IMR-90 (cell line): ENCODE measurements at places on chromosomes 7 and 10. TPM values are rescaled to one million over a fixed set of nuclear protein-coding genes. Genes with fewer than 3 reads are reported as not detected.

DNA sequence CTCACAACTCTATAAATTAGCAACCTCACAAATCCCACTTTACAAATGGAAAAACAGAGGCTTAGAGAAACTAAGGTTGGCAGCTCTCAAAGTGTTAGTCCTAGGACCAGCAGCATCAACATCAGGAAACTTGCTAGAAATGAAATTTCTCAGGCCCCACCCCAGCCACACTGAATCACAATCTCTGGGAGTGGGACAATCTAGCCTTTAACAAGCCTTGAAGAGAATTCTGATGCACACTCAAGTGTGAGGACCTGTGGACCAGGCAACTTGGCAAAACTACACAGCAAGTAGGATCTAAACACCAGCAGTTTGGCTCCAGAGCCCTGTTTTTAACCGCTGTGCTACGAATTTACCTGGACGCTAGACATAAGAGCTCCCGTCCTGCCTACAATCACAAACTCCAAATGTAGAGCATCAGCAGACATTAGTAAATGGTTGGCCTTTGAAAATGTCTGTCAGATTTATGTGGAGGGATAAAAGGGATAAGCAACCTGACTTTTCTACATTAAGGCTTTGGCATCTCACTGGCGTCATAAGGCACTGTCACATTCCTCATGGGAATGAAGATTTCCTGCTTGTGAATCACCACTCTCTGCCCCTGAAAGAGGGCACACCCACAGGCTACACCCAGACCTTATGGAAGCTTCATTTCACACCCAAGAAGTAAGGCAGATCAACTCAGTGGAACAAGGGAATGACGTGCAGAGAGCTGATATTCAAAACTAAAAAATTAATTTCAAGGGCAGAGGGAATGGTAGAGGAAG lies 34.5 kb downstream of the PPP1R3C start:
- peak overlapping the region; percentile 39 for H3K27ac ChIP-seq
- no peak overlapping the region for H3K4me3 ChIP-seq
- peaks cover 19% of the 10 kb centered on the region for H3K4me1 ChIP-seq
- H3K27me3 ChIP-seq: no peaks in the 10 kb centered on the region
- no peaks in the 10 kb centered on the region for H3K36me3 ChIP-seq

DNA sequence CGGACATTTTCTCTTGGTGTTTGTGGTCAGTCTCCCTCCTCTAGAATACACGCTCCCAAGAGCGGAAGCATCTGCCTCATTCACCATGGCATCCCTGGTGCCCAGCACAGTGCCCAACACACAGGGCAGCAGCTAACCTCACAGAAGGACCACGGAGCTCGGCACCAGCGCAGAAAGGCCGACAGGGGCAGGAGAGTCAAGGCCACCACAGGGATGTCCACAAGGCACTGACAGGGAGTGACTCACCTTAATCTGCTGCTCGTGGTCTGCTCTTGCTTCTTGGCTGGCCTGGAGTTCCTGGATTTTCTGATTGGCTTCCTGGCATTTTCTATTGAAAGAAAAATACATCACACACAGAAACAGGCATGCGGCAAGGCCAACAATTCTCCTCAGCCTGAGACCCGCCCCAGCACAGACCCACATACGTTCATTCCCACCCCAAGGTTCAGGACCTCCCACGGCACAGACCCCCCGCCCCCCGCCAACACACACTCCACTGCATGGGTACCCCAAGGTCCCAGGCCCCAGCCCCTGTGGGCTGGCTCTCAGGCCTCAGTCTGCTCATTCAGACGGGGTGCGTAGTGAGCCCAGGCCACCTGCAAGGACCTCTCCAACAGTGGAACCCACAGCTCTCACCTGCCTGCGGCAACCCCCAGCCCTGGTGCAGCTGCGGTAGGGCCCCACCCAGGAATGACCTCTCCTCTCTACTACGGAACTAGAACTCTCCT lies 14.9 kb downstream of the MAD1L1 start:
- H3K36me3 ChIP-seq: peaks cover 62% of the 10 kb centered on the region
- no peak overlapping the region for H3K27ac ChIP-seq
- no peaks in the 10 kb centered on the region for H3K27me3 ChIP-seq

GRCh38 chr7:2432910-2433712 lies 29.7 kb downstream of the CHST12 start:
- H3K4me3 ChIP-seq: no peak overlapping the region
- no peaks in the 10 kb centered on the region for H3K4me1 ChIP-seq
- no peaks in the 10 kb centered on the region for H3K27me3 ChIP-seq
- H3K36me3 ChIP-seq: peaks cover 30% of the 10 kb centered on the region
- DNase-seq: no peak

The CYP26A1 gene
- polyA plus RNA-seq: 0.15 TPM in 1 of 2 replicates, not detected in the other

DNA sequence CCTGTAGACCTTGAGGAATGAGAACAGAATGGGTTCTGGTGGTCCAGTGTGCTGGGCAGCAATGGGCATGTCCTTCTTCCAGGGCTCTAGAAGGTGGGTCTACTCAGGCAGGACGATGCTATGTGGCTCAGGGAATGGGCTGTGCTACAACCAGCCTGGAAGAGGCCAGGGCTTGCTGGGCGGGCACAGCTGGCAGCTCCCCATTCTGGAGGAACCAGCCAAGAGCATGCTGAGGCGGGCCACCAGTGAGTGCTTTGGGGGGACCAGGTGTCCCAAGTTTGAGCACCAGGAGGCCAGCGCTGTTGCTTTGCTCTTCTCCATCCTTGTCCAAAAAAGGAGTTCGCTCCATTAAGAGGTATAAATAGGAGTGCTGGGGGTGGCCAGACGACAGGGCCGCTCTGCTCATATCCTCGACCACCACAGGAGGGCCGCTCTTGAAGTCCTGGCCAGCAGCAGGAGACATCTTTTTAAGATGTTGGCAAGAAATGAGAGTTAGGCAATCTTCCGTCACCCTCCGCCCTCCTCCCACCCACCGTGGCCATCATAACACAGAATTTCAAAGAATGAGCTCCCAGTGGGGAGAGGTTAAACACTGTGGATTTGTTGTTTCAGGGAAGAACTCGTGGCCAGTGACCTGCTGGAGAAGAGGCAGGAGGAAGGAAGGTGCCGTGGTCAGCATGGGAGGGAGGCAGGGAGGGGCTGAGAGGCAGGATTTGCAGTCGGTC lies 141.3 kb downstream of the GRK5 start:
- H3K27ac ChIP-seq: peak overlapping the region; percentile 55; the same call in 1 of the 2 replicates
- H3K4me3 ChIP-seq: no peak overlapping the region
- H3K4me1 ChIP-seq: peaks cover 28% of the 10 kb centered on the region
- H3K36me3 ChIP-seq: peaks cover 47% of the 10 kb centered on the region
- H3K27me3 ChIP-seq: no peaks in the 10 kb centered on the region
- DNase-seq: peak; percentile 54

DNA sequence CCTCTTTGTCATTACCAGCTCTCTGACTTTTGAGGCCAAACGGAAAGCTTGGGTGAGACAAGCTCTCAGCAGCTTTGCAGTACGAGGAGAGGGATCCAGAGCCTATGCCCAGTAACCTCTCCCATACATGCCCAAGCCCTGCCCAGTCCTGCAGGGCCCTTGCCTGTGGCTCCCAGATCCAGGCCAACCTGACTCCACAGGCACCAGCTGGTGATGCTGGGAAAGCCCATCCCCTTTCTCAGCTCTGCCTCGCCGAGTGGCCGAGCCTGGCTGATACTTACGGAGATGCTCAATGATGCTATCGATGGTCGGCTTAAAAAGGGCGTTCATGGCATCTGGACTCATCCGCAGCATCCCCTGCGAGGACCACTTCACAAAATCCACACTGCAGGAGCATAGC lies 55.4 kb downstream of the PNLIPRP2 start:
- no peak for DNase-seq
- no peak overlapping the region for H3K27ac ChIP-seq
- H3K4me1 ChIP-seq: peaks cover 5% of the 10 kb centered on the region
- H3K27me3 ChIP-seq: no peaks in the 10 kb centered on the region

GRCh38 chr10:117350909-117351308 lies 24.3 kb downstream of the PDZD8 start:
- H3K4me3 ChIP-seq: no peak overlapping the region
- no peak overlapping the region for H3K27ac ChIP-seq
- H3K36me3 ChIP-seq: no peaks in the 10 kb centered on the region
- no peak for DNase-seq

DNA sequence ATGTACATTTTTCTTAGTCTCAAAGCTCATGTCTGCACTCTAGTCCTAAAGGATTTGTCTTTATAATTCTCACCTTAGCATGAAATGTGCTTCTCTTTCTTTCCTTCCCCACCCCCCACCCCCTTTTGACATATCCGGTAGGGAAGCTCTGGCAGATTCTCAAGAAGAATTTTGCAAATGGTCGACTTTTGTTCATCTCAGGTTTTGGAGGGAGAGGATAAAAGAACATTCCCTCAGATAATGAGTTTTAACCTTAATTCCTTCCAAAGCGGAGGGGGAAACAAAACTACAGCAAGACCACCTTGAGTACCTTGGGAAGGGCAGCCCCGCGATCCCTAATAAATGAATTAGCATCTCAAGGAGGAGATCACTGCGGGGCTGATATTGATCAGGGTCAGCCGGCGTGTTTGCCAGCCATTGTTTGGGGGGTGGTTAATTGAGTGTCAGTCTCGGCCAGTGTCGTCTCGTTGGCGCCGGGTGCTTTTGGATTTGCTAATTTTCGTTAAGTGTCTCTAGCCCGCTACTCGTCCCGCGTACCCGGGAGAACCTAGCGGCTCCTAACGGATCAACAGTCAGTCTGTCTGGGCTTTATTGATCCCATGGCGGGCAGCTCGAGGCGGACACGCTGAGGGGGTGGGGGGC lies 874 bp upstream of the BAMBI start:
- no peak overlapping the region for H3K27ac ChIP-seq
- H3K4me3 ChIP-seq: peak overlapping the region; percentile 28
- peaks cover 38% of the 10 kb centered on the region for H3K27me3 ChIP-seq
- H3K4me1 ChIP-seq: peaks cover 6% of the 10 kb centered on the region
- DNase-seq: no peak

DNA sequence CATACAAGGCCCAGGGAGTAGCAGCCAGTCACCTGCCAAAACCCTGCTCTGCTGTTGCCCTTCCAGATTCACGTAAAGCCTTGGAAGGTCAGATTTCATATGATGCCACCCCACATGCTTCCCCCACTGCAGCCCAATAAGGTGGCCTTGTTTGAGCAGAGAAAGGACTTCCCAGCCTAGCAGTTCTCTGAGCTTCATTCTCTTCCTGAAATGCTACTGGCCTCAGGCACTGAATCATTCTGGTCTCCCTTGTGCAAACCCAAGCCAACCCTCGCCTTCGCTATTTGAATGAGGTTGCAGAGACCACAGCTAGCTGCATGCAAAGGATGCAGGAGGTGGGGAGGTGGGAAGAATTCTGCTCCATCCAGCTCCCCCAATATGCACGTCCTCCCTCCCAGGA lies 60.3 kb upstream of the PLXNA4 start:
- no peak overlapping the region for H3K27ac ChIP-seq
- no peak for DNase-seq
- H3K27me3 ChIP-seq: no peaks in the 10 kb centered on the region
- no peaks in the 10 kb centered on the region for H3K36me3 ChIP-seq

DNA sequence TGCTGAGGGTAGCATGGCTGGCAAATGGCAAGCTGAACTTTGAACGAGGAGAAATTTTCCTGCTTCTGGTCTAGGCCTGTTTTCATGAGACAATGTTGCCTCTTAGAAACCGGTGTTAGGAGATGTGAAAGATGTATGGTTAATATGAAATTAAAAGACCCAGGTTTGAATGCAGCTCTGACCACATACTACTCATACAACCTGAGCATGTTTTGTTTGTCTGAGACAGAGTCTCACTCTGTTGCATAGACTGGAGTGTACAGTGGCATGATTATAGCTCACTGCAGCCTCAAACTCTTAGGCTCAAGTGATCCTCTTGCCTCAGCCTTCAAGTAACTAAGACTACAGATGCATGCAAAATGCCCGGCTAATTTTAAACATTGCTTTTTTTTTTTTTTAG lies 193.4 kb upstream of the FZD8 start:
- H3K4me1 ChIP-seq: no peaks in the 10 kb centered on the region
- DNase-seq: no peak
- H3K27ac ChIP-seq: no peak overlapping the region
- H3K36me3 ChIP-seq: no peaks in the 10 kb centered on the region

The VGF gene
- 0.50 and 0.59 TPM in 2 replicates for polyA plus RNA-seq

- no peak overlapping the region for H3K4me3 ChIP-seq
- no peaks in the 10 kb centered on the region for H3K4me1 ChIP-seq
- H3K27ac ChIP-seq: no peak overlapping the region
- no peaks in the 10 kb centered on the region for H3K27me3 ChIP-seq
- no peaks in the 10 kb centered on the region for H3K36me3 ChIP-seq
- no peak for DNase-seq
Observed at GRCh38 chr10:62869958-62870357, 53.8 kb upstream of the EGR2 start.

The LIPJ gene
- polyA plus RNA-seq: not detected in 2 replicates

The SLC29A4 gene
- polyA plus RNA-seq: 7.6 and 10.4 TPM in 2 replicates

- no peaks in the 10 kb centered on the region for H3K36me3 ChIP-seq
- no peak overlapping the region for H3K4me3 ChIP-seq
- DNase-seq: peak; percentile 52
Observed at GRCh38 chr7:27605689-27606269, 56.9 kb downstream of the HIBADH start.

DNA sequence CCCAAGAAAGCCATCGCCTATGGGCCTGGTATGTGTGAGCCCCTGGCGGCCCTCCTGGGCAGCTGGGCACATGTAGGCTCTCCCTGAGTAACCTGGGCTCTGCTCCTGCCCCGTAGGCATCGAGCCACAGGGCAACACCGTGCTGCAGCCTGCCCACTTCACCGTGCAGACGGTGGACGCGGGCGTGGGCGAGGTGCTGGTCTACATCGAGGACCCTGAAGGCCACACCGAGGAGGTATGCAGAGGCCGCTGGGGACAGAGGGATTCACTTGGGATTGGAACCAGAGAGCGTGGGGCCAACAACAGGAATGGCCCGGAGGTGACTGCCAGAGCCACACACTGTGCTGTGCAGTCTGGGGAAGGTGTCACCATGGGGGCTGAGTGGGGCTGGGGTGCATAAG lies 7.3 kb downstream of the FLNC start:
- no peak overlapping the region for H3K27ac ChIP-seq
- no peaks in the 10 kb centered on the region for H3K27me3 ChIP-seq

GRCh38 chr7:142371586-142372377 lies 113.9 kb upstream of the PRSS58 start:
- no peak overlapping the region for H3K4me3 ChIP-seq
- no peak overlapping the region for H3K27ac ChIP-seq
- H3K27me3 ChIP-seq: no peaks in the 10 kb centered on the region
- DNase-seq: no peak

- no peaks in the 10 kb centered on the region for H3K36me3 ChIP-seq
- no peaks in the 10 kb centered on the region for H3K4me1 ChIP-seq
- H3K4me3 ChIP-seq: no peak overlapping the region
Observed at GRCh38 chr10:96352582-96352981, 6.2 kb downstream of the OPALIN start.

DNA sequence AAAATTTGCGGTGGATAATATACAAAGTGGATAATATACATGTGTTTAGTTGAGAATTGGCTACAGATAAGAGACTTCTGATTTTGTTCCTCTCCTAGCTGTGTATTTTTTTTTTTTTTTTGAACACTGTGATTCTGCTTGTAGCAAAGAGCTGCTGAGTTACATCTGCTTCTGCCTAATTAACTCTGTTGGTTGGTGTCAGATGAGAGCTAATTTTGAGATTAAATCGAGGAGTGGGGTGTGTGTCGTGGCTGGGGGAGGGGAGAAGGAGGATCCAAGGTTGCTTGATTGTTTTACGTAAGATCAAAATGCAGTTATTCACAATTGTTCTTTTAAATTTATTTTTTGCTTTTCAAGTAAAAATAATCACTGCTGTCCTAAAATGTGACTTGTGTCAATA lies 11.3 kb downstream of the KAT6B start:
- peaks cover 11% of the 10 kb centered on the region for H3K4me1 ChIP-seq
- peaks cover 3% of the 10 kb centered on the region; the same call in 1 of the 2 replicates for H3K36me3 ChIP-seq
- H3K27ac ChIP-seq: no peak overlapping the region
- no peak for DNase-seq

- no peaks in the 10 kb centered on the region for H3K36me3 ChIP-seq
- no peak overlapping the region for H3K4me3 ChIP-seq
- H3K27me3 ChIP-seq: no peaks in the 10 kb centered on the region
- peak; percentile 27 for DNase-seq
- H3K27ac ChIP-seq: no peak overlapping the region
Observed at GRCh38 chr10:6123532-6123931, 34.7 kb downstream of the RBM17 start.
